Osteocyte (in vitro differentiated cells): ENCODE measurements at places on chromosomes 6 and 20. TPM values are rescaled to one million over a fixed set of nuclear protein-coding genes. Genes with fewer than 3 reads are reported as not detected.

GRCh38 chr6:164379795-164380194, 929.6 kb downstream of the C6orf118 start:
- H3K36me3 ChIP-seq, result no peaks in the 10 kb centered on the region
- H3K4me1 ChIP-seq, result no peaks in the 10 kb centered on the region
- H3K27me3 ChIP-seq, result no peaks in the 10 kb centered on the region
- no peak overlapping the region for H3K4me3 ChIP-seq
- no peak for DNase-seq

- no peak overlapping the region for H3K4me3 ChIP-seq
- DNase-seq, result no peak
- H3K36me3 ChIP-seq, result peaks cover 14% of the 10 kb centered on the region
Observed at GRCh38 chr6:72290620-72291019, 331.2 kb upstream of the KCNQ5 start.

- H3K27ac ChIP-seq, result no peak overlapping the region
- H3K36me3 ChIP-seq, result peaks cover 3% of the 10 kb centered on the region
- peak overlapping the region; percentile 75 for H3K4me3 ChIP-seq
- no peaks in the 10 kb centered on the region for H3K27me3 ChIP-seq
Observed at GRCh38 chr20:35619196-35620095, 3.8 kb downstream of the SPAG4 start.

- H3K4me1 ChIP-seq, result peaks cover 9% of the 10 kb centered on the region
- no peaks in the 10 kb centered on the region for H3K36me3 ChIP-seq
Observed at GRCh38 chr6:109347779-109348178, 34.5 kb downstream of the CD164 start.

DNA sequence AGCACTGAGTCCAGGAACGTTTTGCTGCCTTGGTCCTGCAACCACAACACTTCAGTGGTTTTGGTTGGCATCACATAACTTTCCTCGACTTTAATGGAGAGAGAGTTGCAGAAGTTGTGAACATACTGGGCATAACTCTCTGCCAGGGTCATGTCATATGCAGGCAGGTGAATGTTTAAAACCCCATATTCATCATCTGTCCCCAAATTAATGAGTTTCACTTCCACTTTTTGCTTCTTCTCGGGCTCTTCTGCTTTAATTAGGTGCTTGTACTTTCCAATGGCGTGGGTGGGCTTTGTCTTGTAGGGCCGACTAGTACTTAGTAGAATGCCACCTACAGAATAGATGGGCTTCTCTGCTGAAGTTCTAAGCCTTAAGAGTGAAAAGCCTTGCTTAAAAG, 45.2 kb upstream of the TFAP2A start:
- no peak overlapping the region for H3K27ac ChIP-seq
- DNase-seq, result no peak
- H3K36me3 ChIP-seq, result no peaks in the 10 kb centered on the region
- H3K4me3 ChIP-seq, result no peak overlapping the region
- H3K27me3 ChIP-seq, result peaks cover 18% of the 10 kb centered on the region

DNA sequence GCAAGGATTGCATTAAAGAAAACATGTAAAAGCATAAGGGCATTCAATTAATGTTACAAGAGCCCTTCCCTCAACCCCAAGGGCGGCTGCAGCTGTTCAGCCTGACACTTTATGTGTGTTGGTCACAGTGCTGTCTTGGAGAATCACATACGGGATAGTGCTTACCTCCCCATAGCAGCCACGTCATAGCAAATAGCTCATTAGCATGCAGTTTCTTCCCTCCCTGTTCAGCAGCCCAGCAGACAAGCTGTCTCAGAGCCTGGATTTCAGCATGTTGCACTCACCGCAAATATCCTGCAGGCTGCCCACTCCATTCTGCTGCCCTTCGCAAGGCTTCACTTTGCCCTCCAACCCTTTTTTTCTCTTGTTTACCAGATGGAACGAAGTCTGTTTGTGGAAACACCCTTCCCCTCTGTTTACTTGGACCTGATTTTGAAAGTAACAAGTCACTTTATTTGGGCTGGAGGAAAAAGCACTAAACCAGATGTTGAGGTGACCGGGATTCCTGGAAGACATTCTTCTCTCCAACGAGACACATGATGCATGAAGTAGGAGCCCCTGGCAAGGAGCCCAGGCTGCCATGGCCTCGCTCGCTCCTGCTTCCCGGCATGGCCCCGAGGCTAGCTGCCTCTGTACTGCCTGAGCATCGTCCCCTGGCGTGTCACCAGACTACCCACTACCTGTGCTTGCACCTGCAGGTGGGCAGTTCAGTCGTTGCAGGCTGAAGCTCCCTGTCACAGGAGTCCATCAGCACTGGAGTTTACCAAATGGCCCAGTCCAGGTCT, 151.6 kb upstream of the GMDS start:
- no peak overlapping the region for H3K27ac ChIP-seq
- no peaks in the 10 kb centered on the region for H3K4me1 ChIP-seq
- H3K36me3 ChIP-seq, result peaks cover 17% of the 10 kb centered on the region

DNA sequence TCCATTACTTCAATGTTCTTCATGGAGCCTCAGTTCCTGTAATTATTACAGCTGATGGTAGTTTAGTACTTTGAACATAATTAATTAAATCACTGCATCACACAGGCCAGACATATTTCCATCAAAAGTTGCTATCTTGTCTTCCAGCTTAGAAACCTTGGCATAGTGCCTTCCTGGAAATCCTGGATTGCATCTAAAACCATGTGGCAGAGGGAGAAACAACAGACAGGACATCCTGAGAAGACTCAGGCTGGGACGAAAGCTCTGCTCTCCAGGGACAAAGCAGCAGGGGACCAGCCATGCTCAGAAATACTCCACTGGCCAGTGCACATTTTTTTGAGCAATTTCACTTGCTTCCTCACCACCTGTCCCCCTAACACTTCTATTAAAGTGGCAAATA, 55.3 kb downstream of the TBX18 start:
- no peak overlapping the region for H3K27ac ChIP-seq
- no peaks in the 10 kb centered on the region for H3K36me3 ChIP-seq
- no peak overlapping the region for H3K4me3 ChIP-seq
- DNase-seq, result no peak
- H3K4me1 ChIP-seq, result no peaks in the 10 kb centered on the region

- H3K4me1 ChIP-seq, result peaks cover 20% of the 10 kb centered on the region
- peaks cover 26% of the 10 kb centered on the region for H3K36me3 ChIP-seq
- no peak for DNase-seq
- no peak overlapping the region for H3K4me3 ChIP-seq
Observed at GRCh38 chr20:38094373-38094891, 60.9 kb downstream of the RPRD1B start.

- no peak overlapping the region for H3K27ac ChIP-seq
- no peaks in the 10 kb centered on the region for H3K27me3 ChIP-seq
- no peaks in the 10 kb centered on the region for H3K36me3 ChIP-seq
- no peak overlapping the region for H3K4me3 ChIP-seq
- DNase-seq, result no peak
- no peaks in the 10 kb centered on the region for H3K4me1 ChIP-seq
Observed at GRCh38 chr6:156313037-156313436, 464.1 kb upstream of the ARID1B start.

DNA sequence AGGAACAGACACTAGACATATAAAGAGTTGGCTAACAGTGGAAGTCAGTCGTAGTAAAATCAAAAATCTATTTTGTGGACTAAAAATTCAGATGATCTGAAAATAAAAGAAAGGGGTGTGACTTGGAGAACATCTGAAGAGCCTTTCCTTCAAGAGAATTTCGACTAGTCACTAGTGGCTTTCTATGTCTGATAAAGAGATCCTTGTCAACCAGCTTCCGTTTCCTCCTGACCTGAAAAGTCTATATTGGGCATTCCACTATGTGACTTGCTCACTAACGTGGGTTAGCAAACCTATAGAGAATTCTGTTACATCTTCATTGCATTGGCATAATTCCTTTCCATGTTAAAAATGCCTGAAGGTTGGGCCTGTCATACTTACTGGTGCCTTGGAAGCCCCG, 25.9 kb downstream of the TRAF3IP2 start:
- peaks cover 5% of the 10 kb centered on the region for H3K4me1 ChIP-seq
- H3K4me3 ChIP-seq, result no peak overlapping the region
- no peaks in the 10 kb centered on the region for H3K27me3 ChIP-seq
- DNase-seq, result no peak
- H3K36me3 ChIP-seq, result peaks cover 22% of the 10 kb centered on the region

DNA sequence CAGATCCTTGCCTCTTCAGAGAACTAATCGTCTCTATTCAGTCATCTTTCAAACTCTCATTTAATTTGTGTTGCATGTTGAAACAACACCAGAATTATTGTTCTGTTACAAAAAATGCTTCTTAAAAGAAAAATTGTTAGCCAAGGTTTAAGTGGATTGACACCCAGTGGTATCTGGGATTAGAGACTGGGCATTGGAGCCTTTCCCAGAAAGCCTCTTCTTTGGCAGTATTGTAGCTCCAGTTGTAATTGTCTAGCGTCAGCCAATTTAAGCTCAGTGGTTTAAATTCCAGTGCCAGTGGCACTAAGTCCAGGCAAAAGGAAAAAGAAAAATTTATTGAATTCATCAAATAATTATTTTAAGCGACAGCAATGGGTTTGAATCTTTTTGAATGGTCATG, 801 bp downstream of the CCDC28A start:
- no peaks in the 10 kb centered on the region for H3K27me3 ChIP-seq
- H3K27ac ChIP-seq, result peak overlapping the region; percentile 100
- peak overlapping the region; percentile 99 for H3K4me3 ChIP-seq
- DNase-seq, result no peak

DNA sequence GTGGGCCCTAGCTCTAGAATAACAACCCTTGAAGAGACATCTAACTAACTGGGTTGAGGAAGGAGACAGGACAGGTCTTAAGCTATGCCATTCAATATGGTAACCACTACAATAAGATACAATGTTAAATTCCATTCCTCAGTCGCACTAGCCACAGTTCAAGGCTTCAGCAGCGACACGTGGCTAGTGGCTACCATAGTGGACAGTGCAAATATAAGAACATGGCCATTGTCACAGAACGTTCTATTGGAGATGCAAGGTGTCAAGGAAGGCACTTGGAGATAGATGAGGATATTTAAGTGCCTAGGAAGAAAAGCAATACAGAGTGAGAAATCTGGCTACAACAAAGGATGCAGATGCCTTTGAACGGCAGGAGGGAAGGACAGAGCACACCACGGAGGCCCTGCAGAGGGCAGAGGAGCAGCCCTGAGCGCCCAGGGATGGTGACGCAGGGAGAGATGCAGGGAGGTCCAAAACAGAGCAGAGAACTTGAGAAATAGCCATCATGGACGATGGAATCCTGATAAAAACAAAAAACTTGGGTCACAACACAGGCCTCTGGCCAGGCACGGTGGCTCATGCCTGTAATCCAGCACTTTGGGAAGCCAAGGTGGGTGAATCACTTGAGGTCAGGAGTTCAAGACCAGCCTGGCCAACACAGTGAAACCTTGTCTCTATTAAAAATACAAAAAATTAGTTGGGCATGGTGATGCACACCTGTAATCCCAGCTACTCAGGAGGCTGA, 140.7 kb downstream of the ZMYND8 start:
- no peak for DNase-seq
- peaks cover 43% of the 10 kb centered on the region for H3K36me3 ChIP-seq
- no peak overlapping the region for H3K27ac ChIP-seq
- no peak overlapping the region for H3K4me3 ChIP-seq

- H3K27me3 ChIP-seq, result peaks cover 27% of the 10 kb centered on the region
- no peaks in the 10 kb centered on the region for H3K36me3 ChIP-seq
- no peak overlapping the region for H3K27ac ChIP-seq
- H3K4me3 ChIP-seq, result no peak overlapping the region
- H3K4me1 ChIP-seq, result no peaks in the 10 kb centered on the region
Observed at GRCh38 chr20:48224533-48225050, 439.3 kb upstream of the SULF2 start.

- peaks cover 6% of the 10 kb centered on the region for H3K4me1 ChIP-seq
- H3K4me3 ChIP-seq, result no peak overlapping the region
- H3K27ac ChIP-seq, result no peak overlapping the region
- H3K36me3 ChIP-seq, result no peaks in the 10 kb centered on the region
Observed at GRCh38 chr6:53203483-53203882, 54.8 kb upstream of the GCM1 start.

- no peak overlapping the region for H3K4me3 ChIP-seq
- no peaks in the 10 kb centered on the region for H3K27me3 ChIP-seq
- H3K27ac ChIP-seq, result no peak overlapping the region
- peaks cover 26% of the 10 kb centered on the region for H3K4me1 ChIP-seq
Observed at GRCh38 chr6:56539527-56540105, 103.1 kb downstream of the DST start.

DNA sequence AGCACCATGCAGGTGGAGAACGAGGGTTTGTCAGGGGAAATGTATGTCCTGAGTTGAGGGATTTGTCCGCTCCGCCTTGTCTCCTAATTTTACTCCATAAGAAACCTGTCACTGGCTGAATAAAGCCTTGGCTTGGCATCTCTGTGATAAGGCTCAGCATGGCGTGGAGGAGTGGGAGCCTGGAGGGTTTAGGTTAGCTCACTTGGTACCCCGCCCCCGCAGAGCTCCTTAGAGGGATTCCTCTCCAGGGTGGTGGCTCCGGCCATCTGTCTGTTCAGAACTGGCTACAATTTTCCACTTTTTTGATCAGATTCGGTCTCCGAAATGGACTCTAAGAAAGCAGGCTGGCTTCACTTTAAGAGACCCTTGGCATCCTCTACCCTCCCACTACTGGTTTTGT, 192.2 kb upstream of the SYNDIG1 start:
- H3K27me3 ChIP-seq, result peaks cover 9% of the 10 kb centered on the region
- DNase-seq, result no peak
- H3K4me1 ChIP-seq, result no peaks in the 10 kb centered on the region
- no peak overlapping the region for H3K27ac ChIP-seq

GRCh38 chr6:124470803-124471202, 491.4 kb upstream of the RNF217 start:
- H3K36me3 ChIP-seq, result no peaks in the 10 kb centered on the region
- H3K27ac ChIP-seq, result no peak overlapping the region
- H3K4me1 ChIP-seq, result peaks cover 29% of the 10 kb centered on the region
- no peaks in the 10 kb centered on the region for H3K27me3 ChIP-seq
- no peak overlapping the region for H3K4me3 ChIP-seq
- DNase-seq, result no peak

The KCNK16 gene
- not detected in 2 replicates for total RNA-seq

The KCNB1 gene
- 21.3 and 24.6 TPM in 2 replicates for total RNA-seq

The ZC3H12D gene
- total RNA-seq, result 0.21 TPM in 1 of 2 replicates, not detected in the other

The POM121L2 gene
- total RNA-seq, result not detected in 2 replicates

The TP53TG5 gene
- not detected in 2 replicates for total RNA-seq

The PDCD2 gene
- total RNA-seq, result 52.9 and 60.7 TPM in 2 replicates

The ERGIC3 gene
- total RNA-seq, result 313 and 323 TPM in 2 replicates

The DOK5 gene
- total RNA-seq, result 6.6 and 7.4 TPM in 2 replicates

The SLC17A4 gene
- not detected in 2 replicates for total RNA-seq

The MTFR2 gene
- 0.76 and 0.91 TPM in 2 replicates for total RNA-seq
